T-helper 17 cell (primary cell): ENCODE measurements at places on chromosomes 16 and 17.

GRCh38 chr16:66204756-66205155 is 161.7 kb upstream of the CDH5 start:
- DNase-seq, result no peak

DNA sequence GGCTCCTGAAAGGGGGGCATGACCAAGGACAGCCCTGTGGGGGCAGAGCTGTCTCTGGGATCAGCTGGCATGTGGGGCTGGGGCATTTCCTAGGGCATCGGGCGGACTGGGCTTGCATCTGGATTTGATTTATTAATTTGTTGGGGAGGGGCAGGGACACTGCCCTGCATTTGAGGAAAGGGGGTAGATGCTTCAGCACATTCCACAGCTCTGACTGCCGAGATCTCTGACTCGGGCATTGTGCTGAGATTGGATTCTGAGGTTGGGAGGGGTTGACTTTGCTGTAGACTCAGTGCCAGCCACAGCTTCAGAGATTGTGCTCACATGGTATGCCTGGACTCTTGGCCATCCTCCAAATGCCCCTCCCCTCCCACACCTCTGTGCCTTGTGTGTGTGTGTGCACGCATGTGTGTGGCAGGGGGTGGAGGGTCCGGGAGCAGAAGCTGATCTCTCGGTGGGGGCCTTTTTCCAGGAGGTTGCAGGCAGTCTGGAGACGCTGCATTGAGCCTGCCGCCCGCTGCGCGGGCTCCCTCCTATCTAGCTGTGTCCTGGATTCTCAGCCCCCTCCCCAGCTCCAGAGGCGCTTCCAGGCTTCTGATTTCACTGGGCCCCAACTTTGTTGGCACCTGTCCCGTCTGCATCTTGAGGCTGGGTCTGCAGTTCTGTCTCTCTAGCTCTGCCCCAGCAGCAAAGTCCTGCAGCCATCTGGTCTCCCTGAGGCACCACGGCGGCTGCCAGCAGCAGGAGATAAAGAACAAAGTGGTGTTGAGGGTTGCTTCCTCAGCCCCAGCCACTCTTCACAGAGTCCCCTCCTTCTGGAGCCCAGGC is 14.9 kb downstream of the IGFBP4 start:
- no peak for DNase-seq

DNA sequence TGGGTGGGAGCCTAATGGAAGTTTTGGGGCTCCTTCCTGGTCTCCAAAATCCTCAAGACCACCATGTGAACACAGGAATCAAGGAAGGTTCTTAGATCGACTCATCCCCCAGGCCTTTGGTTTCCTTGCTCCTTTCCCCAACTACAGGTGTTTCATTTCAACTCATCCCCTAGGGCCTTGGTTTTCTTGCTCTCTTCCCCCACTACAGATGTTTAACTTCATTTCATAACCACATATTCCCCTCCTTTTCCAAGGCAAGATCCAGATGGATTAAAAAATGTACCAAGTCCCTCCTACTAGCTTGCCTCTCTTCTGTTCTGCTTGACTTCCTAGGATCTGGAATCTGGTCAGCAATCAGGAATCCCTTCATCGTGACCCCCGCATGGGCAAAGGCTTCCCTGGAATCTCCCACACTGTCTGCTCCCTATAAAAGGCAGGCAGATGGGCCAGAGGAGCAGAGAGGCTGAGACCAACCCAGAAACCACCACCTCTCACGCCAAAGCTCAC is at the start of gene CCL11:
TSS of gene CCL11 (plus strand) at position 457 of the 507 bp plus-strand sequence. CDS start 67 bp downstream, outside the sequence.
- DNase-seq, result no peak

DNA sequence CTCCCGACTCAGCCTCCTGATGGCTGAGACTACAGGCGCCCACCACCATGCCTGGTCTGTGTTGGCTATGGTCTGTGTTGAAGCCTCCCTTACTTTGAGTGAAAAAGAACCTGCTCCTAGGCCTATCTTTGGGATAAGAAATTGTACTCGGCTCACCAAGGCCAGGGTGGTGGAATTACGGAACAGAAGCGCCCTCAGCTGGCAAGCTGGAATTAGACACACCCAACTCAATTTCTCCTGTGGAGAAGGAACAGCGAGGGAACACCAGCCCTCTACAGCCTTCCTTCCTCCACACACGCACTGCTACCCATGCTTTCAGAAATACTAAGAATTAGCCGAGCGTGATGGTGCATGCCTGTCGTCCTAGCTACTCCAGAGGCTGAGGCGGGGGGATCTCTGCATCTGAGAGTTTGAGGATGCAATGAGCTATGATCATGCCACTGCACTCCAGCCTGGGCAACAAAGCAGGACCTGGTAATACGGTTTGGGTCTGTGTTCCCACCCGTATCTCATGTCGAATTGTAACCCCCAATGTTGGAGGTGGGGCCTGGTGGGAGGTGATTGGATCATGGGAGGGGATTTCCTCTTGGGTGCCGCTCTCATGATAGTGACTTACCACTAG is 40.1 kb upstream of the RBBP6 start:
- no peak for DNase-seq

DNA sequence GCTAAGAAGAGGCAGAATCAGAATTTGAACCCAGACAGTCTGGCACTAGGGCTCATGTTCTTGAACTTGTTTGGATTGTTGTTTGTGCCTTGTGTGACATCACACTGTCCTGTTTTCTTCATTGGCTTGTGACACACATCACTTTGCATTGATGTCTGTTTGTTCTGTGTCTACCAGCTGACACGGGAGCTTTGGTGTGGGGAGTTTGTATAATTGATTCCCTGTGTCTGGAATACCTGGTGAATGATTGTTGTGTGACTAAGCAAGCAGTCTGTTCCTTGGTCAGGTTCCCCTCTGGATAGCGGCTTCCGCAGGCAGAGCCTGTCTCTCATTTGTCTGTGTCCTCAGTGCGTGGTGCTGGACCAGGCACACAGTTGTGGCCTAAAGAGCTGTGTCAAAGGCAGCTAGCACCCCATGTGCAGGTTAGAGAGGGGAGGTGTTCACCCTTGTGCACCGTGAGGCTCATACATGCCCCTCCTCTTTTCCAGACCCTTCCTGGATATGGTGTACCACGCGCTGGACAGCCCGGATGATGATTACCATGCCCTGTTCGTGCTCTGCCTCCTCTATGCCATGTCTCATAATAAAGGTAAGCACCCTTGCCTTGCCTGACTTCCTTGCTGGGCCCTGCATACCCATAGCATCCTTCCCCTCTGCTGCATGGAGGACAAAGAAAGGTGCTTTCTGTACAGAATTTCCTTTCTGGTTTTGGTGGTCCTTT is 80.1 kb downstream of the CLEC16A start:
- DNase-seq, result no peak

DNA sequence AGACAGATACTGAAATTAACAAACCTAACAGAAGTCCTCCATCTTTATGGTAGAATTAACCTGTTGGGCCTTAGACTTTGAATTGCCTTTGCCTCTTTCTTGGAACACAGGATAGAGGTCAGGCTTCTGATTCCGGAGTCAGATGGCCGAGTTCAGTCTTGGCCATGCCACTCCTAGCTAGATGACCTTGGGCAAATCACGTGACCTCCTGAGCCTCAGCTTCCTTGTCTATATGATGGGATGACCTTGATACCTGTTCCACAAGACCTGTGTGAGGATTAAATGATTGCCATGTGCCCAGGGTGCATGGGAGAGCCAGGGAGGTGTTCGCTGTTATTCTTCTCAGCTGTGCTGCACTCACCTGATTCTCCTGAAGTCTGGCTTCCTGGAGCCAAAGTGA is 161.4 kb downstream of the CMIP start:
- DNase-seq, result no peak

DNA sequence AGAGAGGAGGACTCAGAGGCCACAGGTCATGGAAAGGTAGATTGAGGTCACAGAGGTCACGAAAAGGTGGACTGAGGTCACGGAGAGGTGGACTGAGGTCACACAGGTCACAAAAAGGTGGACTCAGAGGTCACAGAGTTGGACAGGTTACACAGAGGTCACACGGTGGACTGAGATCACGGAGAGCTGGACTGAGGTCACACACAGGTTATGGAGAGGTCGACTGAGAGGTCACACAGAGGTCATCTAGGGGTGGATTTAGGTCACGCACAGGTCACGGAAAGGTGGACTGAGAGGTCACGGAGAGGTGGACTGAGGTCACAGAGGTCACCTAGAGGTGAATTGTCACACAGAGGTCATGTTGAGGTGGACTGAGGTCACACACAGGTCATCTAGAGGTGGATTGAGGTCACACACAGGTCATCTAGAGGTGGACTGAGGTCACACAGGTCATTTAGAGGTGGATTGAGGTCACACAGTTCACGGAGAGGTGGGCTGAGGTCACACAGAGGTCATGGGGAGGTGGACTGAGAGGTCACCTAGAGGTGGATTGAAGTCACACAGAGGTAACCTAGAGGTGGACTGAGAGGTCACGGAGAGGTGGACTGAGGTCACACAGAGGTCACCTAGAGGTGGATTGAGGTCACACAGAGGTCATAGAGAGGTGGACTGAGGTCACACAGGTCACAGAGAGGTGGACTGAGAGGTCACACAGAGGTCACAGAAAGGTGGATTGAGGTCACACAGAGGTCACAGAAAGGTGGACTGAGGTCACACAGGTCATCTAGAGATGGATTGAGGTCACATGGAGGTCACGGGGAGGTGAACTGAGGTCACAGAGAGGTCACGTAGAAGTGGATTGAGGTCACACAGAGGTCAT is 26.7 kb upstream of the JPT2 start:
- DNase-seq, result no peak

DNA sequence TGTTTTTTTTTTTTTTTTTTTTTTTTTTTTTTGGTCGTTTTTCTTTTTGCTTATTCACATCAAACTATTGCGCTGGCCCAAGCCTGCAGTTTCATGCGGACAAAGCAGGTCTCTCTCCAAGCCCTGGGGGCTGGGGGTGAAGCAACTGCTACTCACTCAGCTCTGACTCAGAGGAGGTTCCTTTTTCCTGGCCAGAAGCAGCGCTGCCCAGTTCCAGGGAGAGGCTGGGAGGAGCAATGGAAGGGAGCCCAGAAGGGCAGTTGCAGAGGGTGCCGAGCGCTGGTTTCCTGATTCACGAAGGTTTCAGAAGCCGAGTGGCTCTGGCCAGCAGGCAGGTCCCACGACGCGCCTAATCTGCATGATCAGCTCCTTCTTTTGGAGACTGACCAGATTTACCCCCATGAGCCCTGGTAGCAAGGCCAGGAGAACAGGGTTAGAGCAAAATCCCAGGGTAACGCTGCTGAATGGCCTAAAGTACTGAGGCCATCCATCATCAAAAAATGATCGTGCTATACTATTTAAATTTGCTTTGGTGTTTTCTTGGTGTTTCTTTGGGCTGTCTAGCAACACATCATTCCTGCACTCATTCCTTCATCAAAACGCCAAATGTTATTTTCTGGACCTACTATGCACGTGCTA is 144.7 kb upstream of the SOX9 start:
- no peak for DNase-seq

DNA sequence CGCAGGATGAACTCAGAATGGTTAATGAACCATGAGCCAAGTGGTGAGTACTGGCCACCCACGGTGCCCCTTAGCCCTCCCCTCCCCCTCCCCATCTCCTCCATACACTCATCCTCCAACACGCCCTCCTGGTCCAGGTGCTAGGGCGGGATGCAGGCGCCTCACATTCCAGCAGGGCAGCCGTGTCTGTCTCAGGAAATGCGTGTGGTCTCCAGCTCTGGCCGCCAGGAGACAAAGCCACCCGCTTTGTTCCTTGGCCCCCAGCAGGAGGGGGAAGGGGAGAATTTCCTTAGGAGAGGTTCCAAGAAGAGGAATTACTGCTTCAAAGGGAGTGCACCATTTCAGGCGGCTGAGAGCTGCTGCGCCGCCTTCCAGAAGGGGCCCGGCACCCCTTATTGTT is 29.7 kb upstream of the RMI2 start:
- DNase-seq, result no peak

- no peak for DNase-seq
Observed at GRCh38 chr16:58236831-58237230, 38.9 kb upstream of the CSNK2A2 start.

DNA sequence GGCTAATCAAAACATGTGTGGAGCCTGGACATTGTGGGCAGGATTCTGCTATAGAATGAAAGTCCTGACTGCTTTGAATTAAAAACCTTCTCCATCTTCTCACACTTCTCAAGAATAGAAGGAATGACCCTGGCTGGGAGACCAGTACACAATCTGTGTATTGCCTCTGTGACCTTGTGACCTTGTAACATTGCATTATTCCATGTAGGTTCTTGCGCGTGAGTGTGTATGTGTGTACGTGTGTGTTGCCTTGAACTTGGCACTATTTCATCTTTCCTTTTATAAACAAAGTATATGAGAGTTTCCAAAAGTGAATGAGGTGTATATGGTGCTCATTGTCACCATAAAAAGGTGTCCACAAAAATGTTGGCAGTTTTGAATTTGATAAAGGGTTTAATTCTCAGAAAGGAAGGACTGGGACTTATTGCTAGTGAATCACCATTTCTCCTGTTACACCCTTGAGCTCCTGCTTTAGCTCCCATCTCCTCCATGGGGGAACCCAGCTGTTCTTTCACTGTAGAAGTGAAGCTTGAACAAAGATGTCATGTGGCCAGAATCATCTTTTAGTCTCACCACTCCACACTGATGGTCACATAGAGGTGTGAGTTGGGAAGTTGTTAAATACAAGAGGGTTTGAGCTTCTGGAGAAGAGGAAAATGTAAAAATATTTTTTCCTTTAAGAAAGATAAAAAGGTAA is 244.9 kb downstream of the FTO start:
- DNase-seq, result no peak

DNA sequence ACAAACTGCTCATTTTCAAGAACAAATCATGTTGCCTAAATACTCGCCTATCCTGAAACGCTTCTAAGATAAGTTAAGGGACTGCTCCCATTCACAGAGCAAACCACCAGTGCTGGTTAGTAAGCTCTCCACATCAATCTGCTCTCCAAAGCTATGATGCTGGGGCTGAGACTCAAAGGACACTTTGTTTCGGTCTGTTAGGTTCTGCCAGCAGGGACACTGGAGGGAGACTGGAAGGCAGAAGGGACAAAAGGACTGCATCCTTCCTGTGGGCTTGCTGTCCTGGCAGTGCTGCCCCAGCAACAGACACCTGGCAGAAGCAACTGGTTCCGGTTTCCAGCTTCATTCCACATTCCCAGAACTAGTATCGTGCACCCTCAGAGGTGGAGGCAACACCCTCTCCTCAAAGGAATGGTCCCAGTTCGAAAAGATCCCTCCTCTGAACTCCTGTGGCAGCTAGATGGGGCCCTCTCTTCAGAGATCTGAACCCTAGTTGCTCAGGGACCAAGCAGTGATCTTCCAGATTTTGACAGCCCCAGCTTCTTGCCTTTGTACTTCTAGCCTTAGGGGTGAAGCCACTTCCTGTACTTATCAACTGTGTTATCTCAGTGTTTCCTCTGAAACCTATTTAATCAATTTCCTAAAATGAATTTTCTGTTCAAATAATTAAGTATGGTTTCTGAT is 73.4 kb upstream of the GSG1L start:
- no peak for DNase-seq
